Occipital lobe (tissue), 3 donors: ENCODE measurements at places on chromosomes 6 and 20. TPM values are rescaled to one million over a fixed set of nuclear protein-coding genes. Genes with fewer than 3 reads are reported as not detected.

The SOX4 gene
- 370 TPM for total RNA-seq

The LY6G6F gene
- total RNA-seq, result not detected

The PKIB gene
- total RNA-seq, result 1.7 TPM

The RGS17 gene
- 119 TPM for total RNA-seq

The BFSP1 gene
- total RNA-seq, result 0.31 TPM

The TCP11 gene
- 0.31 TPM for total RNA-seq

The SGK1 gene
- 75.5 TPM for total RNA-seq

The OVOL2 gene
- 0.62 TPM for total RNA-seq

The MUC22 gene
- not detected for total RNA-seq

The SAMD5 gene
- 17.6 TPM for total RNA-seq

The DHX16 gene
- total RNA-seq, result 20.9 TPM

The C20orf96 gene
- total RNA-seq, result 3.3 TPM

The ROS1 gene
- under 0.01 TPM for total RNA-seq

The ZBP1 gene
- not detected for total RNA-seq

The BPI gene
- not detected for total RNA-seq

The CRISP2 gene
- not detected for total RNA-seq

The ATG5 gene
- total RNA-seq, result 76.1 TPM

The CD2AP gene
- 23.1 TPM for total RNA-seq

The PROKR2 gene
- total RNA-seq, result 40.4 TPM

The PBOV1 gene
- not detected for total RNA-seq
